Renal cortex interstitium (tissue), 15 donors: ENCODE measurements at places on chromosomes 7 and 10. TPM values are rescaled to one million over a fixed set of nuclear protein-coding genes. Genes with fewer than 3 reads are reported as not detected.

PLXDC2 gene
- polyA plus RNA-seq = 33.2 TPM

DNA sequence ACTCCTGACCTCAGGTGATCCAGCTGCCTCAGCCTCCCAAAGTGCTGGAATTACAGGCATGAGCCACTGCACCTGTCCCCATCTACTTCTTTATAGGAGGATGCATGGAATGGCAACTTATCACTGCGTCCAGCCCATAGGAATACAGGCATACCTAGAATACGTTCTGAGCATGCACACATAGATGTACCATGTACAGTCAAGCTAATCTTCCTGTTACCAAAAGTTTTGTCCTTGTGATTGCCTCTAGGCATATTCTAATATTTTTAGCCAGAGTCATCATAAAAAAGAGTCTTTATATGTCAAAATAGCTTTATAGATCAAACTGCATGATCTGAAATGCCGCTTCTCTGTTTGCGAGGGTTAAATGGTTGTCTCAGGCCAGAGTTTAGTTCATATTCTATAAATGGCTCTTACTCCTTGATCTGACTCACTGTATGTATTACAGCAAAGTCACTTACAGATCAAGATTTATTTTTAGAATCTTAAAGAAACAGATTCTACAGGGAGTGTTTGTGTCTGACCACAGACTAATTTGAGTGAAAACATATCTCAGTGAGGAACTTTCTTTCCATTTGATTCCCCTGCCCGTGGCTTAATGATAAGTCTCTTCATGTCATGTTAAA, 210.9 kb downstream of the CREB5 start:
- DNase-seq = no peak

DNA sequence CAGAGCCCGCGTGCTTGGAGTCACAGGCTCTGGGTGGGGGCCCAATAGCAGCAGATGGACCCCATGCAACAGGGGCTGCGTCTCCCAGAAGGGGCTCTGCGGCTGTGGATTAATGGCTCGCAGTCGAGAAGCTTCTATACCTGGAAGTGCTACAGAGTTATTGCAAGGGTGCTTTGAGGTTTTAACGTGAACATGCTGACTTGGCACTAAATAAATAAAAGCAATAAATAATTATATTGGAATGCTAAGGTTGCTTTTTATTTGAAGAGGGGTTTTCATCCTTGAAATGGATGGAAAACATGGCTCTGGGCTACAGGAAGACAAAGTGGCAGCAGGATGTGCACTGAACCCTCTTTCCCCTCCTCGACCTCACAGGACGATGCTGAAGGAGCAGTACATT, 122.4 kb downstream of the PAXIP1 start:
- no peak for DNase-seq

GRCh38 chr7:50914460-50914859, 131.8 kb upstream of the GRB10 start:
- DNase-seq = no peak

GRCh38 chr7:55436457-55436856, 71.3 kb downstream of the LANCL2 start:
- no peak for DNase-seq

DNA sequence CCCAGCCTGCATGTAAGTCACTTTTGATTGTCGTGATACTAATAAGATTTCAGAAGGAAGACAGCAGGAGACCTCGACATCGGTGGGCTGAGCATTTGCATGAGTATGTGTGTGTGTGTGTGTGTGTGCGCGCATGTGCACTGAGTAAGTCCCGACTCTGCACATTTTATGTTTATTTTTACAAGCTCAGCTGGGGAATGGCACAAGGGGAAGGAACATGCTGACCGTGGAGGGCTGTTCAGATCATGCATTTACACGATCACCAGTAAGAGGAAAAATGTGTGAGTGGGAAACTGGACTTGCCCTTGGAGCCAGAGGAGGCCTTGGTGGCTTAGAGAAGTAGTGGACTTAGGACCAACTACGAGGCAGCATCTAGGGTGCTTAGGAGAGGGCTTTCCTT, 41.3 kb downstream of the IL2RA start:
- DNase-seq = no peak
